ENCODE measurements at places on chromosomes 2 and 18. TPM values are rescaled to one million over a fixed set of nuclear protein-coding genes. Genes with fewer than 3 reads are reported as not detected.
A peak's percentile ranks its signal among the peaks of the same experiment; 100 is the strongest.

CABLES1 gene
- total RNA-seq: 11.7 TPM

ACADL gene
- not detected for total RNA-seq

DNAH6 gene
- total RNA-seq: not detected

RASGRP3 gene
- total RNA-seq: 3.2 TPM

DNA sequence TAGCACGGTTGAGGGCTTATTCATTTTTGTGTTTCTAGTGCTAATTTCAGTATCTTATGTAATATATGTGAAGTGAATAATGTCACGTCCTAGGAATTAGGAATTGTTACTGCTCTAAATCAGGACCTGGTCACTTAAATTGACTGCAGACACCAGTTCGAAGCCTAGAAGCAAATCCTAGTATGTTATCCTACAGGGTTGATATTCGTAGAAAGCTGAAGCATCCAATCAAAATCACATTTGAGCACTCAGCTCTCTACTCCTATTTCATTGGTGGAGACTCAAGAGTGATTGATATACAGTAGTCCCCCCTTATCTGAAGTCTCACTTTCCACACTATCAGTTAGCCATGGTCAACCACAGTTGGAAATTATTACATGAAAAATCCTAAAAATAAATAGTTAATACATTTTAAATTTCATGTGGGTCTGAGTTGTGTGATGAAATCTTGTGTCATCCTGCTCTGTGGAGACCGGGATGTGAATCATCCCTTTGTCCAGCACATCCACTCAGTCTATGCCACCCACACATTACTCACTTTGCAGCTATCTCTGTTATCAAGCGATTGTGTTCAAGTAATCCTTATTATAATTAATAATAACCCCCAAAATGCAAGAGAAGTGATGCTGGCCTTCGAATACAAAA lies 35.2 kb upstream of the SCN9A start:
- peak; percentile 32 for DNase-seq

- DNase-seq: no peak
Observed at GRCh38 chr18:10100196-10100595, 186.4 kb downstream of the VAPA start.

- no peak for DNase-seq
Observed at GRCh38 chr2:108884619-108885018, 98.0 kb downstream of the CCDC138 start.

DNA sequence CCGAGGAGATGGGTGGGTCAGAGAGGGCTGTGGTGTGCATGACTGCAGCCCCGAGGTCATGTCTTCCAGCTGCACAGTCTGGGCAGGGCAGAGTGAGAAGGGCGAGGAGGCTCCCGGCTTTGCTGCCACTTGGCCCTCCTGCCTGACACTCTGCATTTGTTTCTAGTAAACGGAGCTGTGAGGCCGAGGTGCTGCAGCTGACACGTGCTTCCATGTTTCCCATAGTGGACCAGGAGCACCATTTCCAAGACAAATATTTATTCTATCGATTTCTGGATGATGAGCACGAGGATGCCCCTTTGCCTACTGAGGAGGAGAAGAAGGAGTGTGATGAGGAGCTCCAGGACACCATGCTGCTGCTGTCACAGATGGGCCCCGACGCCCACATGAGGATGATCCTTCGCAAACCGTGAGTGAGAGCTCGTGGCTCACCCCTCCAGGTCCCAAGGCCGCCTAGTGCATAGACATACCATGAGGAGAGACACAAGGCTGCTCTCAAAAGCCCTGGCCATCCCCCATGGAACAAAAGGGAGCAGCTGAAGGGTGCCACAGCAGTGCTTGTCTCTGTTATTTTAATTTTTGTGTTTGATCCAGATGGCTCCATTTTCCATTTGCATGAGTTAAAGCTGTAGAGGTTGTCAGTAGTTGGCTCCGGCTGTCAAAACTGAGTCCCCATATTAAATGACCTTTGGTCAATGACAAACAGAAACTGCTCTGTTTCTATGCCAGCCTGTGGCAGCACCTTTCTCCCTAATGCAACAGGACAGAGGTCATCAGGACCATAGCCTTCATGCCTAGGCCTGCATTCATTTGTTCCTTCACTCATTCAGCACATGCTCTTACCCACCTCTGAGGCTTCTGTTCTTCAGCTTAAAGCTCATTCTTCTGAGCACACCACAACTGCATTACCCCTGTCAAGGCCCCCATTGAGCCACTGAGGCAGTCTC lies 108.3 kb upstream of the MAP3K20 start:
- DNase-seq: no peak

DNA sequence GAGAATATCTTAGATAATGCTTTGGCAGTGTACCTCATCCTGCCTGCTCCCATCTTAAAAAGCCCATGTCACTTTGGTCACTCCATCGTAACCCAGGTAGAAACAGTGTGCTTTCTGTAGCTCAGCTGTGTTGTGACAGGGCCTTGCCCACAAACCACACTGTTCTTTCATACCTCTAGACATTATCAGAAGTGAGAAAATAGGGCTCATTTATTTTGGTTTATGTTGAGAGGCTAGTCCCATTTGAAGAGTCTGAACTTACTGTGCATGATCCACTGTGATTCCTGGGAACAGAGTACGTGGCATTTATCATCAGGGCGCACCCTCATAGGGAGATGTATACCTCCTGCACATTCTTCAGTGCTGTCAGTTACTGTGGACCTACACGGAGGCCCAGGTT lies 69.7 kb downstream of the FEZ2 start:
- no peak for DNase-seq

All from H4 (cell line).